ENCODE measurements at places on chromosomes 5 and 9.

- no peak for DNase-seq
Observed at GRCh38 chr9:136597141-136597885, 51.5 kb upstream of the NOTCH1 start.

DNA sequence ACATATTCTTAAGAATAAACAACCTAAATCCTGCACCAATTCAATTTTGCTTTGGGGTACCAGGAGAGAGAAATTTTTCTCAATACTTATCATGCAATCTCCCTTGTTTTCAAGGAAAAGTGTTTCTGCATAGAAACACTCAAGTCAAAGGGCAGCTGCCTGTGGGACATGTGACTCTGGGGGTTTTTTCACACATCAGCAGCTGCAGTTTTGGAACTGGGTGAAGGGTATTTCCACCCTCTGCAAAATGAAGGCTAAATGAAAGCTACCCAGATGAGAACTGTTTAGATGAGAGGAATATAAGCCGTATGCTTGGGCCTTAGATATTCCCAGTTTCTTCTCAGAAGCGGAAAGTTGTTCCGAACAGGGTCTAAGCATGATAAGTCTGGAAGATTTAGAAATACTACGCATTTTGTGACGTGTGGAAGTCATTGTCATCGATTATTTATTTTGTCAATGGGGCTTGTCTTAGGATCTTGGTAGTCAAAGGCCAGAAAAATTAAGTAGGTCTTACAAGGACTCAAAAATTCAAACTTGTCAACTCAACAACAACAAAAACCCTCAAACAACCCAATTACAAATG, 64.3 kb upstream of the BOD1 start:
- no peak for DNase-seq

- DNase-seq, result no peak
Observed at GRCh38 chr5:54049144-54049543, 261.2 kb downstream of the ARL15 start.

GRCh38 chr5:40678460-40679147, 1.1 kb upstream of the PTGER4 start:
- DNase-seq, result no peak

DNA sequence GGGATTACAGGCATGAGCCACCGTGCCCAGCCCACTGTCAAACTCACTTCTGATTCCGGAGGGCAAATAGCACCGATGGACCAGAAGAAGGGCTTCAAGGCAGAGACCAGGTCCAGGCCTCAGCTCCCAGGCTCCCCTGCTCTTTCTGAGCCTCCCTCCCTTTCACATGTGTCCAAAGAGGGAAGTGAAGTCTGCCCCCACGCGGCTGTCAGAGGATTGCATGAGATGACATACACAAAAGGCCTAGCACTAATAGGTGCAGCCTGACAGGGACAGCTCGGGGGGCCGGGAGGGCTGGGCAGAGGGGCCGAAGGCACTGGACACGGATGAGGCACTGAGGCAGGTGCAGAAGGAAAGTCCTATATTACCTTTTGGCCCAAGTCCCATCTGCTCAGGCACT, 16.1 kb downstream of the FBP1 start:
- DNase-seq, result no peak

- no peak for DNase-seq
Observed at GRCh38 chr9:22201256-22201655, 192.2 kb upstream of the CDKN2B start.

GRCh38 chr9:91428436-91428835, 4.8 kb upstream of the NFIL3 start:
- no peak for DNase-seq

DNA sequence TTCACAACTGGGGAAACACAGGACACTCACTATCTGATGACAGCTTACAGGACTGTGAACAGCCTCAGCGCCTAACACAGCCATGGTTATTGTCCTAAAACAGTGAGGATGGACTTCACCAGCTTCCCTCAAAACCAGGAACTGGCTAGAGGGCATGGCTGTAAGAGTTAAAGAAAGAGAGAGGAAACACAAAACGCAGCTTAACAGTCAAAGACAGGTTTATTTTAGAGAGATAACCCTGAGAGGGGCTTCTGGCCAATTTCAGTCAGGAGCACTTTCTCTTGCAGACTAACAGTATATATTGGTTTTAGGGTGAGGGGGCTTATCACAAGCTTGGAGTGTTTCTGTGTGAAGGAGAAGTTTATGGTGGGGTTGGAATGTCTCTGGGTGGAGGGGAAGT, 35.7 kb upstream of the RANBP17 start:
- no peak for DNase-seq

DNA sequence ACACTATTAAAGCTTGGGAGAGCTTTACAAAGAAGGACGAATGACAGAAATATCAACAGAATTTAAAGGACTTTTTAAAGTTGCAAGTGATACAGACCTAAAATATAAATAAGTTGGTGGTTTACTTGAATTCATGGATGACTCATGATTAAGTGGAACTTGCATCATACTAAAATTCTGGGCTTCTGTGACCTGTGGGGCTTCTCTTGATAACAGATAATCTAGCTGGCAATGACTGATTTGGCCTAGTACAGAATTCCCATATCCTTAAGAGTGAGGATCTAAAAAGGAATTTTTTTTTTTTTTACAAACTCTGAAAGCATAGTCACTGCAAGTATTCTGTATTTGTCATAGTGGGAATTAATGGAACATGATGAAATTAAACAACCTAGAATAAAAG, 543.7 kb upstream of the SGCD start:
- DNase-seq, result no peak

GRCh38 chr5:121503111-121503840, 348.4 kb upstream of the FTMT start:
- no peak for DNase-seq

GRCh38 chr5:42377496-42377895, 45.7 kb upstream of the GHR start:
- no peak for DNase-seq

- DNase-seq, result no peak
Observed at GRCh38 chr5:24135536-24135935, 509.2 kb downstream of the CDH10 start.

GRCh38 chr5:9987101-9987500, 262.6 kb downstream of the ATPSCKMT start:
- DNase-seq, result no peak

DNA sequence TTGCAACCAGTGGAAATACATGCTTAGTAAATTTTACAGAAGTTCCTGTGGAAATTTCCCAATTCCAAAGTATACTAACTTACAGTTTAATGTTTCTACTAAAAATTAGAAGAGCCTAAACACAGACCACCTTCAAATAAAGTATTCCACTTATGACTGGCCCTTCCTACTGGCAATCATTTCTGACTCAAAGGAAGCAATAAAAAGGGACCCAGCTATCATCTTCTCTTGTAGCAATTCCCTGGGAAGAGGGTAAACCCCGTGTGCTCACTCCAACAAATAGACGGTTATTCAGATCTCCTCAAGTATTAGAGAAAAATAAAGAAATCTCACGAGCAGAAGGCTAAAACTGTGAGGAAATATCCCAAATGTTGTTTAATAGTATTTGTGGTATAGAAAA, 43.3 kb downstream of the GOLPH3 start:
- DNase-seq, result no peak

GRCh38 chr5:176545388-176545736, 3.8 kb upstream of the CDHR2 start:
- DNase-seq, result no peak

DNA sequence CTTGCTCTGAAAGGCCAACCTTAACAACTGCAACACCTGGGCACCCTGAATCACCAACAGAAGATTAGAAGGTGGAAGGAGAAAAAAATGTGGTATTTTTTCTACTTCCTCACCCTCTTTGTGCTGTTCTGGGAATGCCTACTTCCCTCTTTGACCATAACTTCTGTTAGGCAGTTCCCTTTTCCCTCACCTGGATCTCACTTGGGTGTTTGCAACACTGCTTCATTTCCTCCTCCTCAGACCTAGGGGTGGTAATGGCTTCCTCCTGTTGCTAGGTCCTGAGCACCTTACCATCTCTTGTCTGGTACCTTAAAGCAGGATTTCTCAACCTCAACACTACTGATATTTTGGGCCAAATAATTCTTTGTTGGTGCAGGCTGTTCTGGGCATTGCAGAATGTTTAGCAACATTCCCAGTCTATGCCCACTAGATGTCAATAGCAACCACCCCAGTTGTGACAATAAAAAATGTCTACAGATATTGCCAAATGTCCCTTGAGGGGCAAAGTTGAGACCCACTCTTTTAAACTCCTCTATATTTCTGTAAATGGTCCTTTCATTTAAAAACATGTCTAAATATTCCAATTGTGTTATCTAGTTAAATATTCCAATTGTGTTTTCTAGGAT, 300.0 kb upstream of the VLDLR start:
- DNase-seq, result no peak

DNA sequence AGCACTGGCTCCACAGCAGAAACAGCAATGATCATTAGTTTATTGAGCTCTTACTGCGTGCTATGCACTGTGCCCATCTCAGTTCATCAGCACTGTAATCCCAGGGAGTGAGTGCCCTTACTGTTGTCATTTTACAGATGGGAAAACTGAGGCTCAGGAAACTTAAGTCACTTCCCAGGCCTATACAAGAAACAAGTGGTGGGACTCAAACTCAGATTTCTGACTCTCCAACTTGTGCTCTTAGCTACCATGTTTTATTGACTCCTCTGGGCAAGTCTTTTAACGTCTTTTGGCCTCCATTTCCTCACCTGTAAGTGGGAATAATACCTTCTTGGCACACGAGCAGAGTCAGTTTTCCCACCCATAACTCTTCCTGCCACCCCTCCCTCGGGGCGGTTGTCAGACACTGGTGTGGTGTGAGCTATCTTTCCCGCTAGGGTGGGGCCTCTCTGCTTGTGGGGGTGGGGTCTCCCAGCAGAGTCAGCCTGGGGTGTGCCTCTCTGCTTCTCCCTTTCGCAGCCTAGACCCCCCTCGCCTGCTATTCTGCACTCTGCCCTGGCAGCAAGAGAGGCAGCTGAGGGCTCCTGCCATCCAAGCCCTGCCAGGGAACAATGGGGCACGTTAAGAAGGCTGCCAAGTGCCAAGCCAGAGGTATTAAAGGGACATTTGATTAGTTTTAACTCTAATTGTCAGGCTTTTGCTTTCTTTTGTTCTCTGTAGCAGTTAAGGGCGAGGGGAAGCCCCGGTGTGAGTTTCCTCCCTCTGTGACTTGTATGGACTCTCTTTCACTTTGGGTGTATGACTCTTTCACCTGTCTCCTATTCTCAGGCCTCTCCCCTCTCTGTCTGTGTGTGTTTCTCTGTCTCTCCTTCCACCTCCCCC, 12.1 kb downstream of the GALNT10 start:
- DNase-seq, result no peak

GRCh38 chr9:2933165-2934095, 89.5 kb upstream of the PUM3 start:
- DNase-seq, result no peak

DNA sequence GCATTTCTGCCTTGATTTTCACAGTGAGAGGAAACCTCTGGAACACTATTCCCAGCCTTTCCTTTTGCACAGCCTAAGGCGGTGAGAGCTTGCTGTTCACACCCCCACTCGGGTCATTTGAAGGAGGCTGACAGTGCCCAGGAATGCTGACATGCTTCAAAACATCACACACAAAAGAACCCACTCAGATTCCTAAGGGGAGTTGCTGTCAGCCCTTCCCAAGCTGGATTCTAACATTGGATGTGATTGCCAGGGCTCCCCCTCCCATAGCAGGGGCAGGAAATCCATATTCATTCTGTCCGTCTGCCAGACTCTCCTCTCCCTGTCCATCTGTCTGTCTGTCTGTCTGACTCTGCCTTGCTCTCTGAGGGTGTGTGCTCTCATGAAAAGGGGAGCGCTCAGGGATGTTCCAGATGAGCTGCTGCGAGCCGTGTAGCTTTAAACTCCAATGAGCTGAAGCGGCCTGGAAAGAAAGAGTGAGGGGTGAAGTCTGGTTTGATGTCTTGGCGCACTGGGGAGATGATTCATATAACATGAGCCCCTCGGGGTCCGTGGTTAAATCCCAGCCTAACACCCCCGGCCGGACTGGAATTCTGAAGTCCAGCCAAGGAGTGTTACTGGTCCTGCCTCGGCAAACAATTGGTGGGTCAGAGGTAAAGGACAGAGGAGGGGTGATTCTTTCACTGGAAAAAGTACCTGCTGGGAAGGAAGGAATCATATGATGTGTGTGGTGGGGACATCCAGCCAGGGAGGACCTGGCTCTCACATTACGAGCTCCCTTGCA, 517.0 kb downstream of the CCDC171 start:
- DNase-seq, result no peak

- DNase-seq, result no peak
Observed at GRCh38 chr5:142749321-142749720, 20.9 kb upstream of the ARHGAP26 start.

- DNase-seq, result no peak
Observed at GRCh38 chr5:178335302-178336030, 102.9 kb upstream of the PHYKPL start.

- no peak for DNase-seq
Observed at GRCh38 chr9:86347991-86348390, 6.2 kb downstream of the TUT7 start.

DNA sequence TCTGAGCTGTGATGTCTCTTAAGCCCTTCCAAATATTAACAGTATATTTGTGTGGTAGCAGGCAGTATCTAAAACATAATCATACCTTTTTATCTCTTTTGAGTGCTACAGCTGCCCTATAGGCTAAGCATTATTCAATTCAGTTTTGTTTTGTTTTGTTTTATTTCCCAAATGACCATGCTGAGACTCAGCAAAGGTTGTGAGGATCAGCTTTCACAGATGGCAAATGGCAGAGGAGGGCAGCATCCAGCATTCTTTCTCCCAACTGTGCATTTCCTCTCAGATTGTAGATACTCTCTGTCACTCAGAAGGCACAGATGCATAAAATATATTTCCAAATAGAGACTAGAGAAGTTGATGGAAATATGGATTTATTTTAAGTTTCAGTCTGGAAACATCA, 90.7 kb downstream of the DAPK1 start:
- no peak for DNase-seq

GRCh38 chr5:66144834-66145390, 812 bp downstream of the SREK1 start:
- no peak for DNase-seq
